ENCODE measurements at places on chromosomes 2 and 18. TPM values are rescaled to one million over a fixed set of nuclear protein-coding genes. Genes with fewer than 3 reads are reported as not detected.

Gene ANO7
- 0.63 TPM for total RNA-seq

Gene IL37
- not detected for total RNA-seq

Gene ACTG2
- total RNA-seq, result not detected

Gene SERPINB4
- not detected for total RNA-seq

Gene UGT1A10
- not detected for total RNA-seq

Gene PRKAG3
- total RNA-seq, result not detected

Gene CTDP1
- 17.8 TPM for total RNA-seq

Gene CD207
- not detected for total RNA-seq

Data from parietal lobe (tissue), 2 donors.